ENCODE measurements at places on chromosomes 7 and 10.
A peak's percentile ranks its signal among the peaks of the same experiment; 100 is the strongest.

DNA sequence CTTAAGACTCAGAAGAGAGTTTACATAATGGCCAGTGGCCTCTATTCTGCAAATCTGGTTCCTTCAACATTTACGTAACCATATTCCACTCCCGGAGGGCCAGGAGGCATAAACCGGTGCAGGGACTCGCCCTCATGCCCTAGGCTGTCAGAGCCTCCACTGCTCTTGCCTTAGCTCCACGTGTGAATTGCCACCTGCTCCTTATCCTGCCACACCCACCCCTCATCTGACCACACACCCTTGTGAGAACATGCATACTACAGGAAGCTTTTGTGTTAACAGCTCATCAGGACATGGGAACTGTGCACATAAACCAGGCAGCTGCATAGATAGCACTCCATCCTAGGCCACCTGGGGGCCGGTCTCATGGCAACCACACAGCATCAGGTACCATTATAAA is 146.7 kb upstream of the PFKP start:
- no peak overlapping the region for H3K4me3 ChIP-seq
- H3K36me3 ChIP-seq = no peaks in the 10 kb centered on the region
- H3K4me1 ChIP-seq = no peaks in the 10 kb centered on the region
- no peak for DNase-seq

GRCh38 chr7:47386273-47386835 is 195.6 kb downstream of the TNS3 start:
- H3K4me3 ChIP-seq = no peak overlapping the region
- H3K27ac ChIP-seq = no peak overlapping the region
- peaks cover 13% of the 10 kb centered on the region for H3K27me3 ChIP-seq
- DNase-seq = no peak

DNA sequence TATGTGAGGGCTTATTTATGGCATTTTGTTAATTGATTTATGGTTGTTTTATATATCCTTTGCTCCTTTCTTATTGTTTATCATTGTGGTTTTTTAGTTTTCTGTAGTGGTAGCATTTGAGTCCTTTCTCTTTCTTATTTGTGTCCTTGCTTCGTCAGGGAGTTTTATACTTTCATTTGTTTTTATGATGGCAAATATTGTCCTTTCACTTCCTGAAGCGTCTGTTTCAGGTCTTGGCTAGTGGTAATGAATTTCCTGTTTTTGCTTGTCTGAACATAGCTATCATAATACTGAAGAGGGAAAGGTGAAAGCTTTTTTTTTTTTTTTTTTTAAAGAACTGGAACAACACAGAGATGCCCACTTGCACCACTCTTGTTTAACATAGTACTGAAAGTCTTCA is 228.2 kb downstream of the ATRNL1 start:
- H3K4me1 ChIP-seq = no peaks in the 10 kb centered on the region
- no peaks in the 10 kb centered on the region for H3K27me3 ChIP-seq
- no peaks in the 10 kb centered on the region for H3K36me3 ChIP-seq

- H3K27ac ChIP-seq = peak overlapping the region; percentile 69
- peak overlapping the region; percentile 56 for H3K4me3 ChIP-seq
These were observed 18.9 kb downstream of the SGMS1 start for GRCh38 chr10:50604809-50605208.

DNA sequence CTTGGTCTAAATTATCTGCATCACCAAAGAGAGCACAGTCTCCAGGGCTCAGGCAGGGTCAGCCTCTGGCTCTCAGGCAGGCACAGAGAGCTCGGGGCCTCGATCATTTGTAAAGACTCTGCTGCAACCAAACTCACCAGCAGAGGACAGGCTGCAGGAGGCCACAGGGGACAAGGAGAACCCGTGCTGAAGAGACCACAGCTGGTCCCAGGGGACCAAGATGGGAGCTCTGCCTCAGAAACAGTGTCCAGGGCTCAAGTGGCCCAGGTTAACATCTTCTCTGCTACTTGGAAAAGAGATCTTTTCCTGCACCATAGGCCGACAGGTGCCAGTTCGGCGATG is 543.2 kb downstream of the PTPRN2 start:
- no peaks in the 10 kb centered on the region for H3K36me3 ChIP-seq
- no peaks in the 10 kb centered on the region for H3K4me1 ChIP-seq
- no peak overlapping the region for H3K4me3 ChIP-seq
- no peak for DNase-seq

- H3K36me3 ChIP-seq = no peaks in the 10 kb centered on the region
- no peak overlapping the region for H3K4me3 ChIP-seq
These were observed 25.2 kb upstream of the MKLN1 start for GRCh38 chr7:131302446-131302845.

DNA sequence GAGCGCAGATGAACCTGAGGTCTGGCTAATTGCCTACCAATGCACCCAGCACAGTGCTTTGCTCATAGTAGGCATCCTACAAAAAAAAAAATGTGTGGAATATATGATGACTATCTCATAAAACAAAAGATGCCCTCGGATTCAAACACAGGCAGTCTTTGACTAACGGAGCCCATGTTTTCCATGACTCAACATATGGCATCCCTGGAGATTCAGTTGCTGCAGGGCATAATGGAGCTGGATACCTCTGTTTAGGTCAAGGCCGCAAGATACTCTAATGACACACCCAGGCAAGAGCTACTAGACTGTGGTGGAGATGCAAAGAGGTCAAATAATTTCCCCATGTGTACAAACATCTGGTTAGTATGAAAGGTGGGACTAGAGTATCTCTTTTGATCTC is 16.3 kb downstream of the CUBN start:
- no peak for DNase-seq
- H3K4me1 ChIP-seq = peaks cover 7% of the 10 kb centered on the region
- H3K36me3 ChIP-seq = peaks cover 2% of the 10 kb centered on the region
- H3K27ac ChIP-seq = no peak overlapping the region
- H3K4me3 ChIP-seq = no peak overlapping the region

GRCh38 chr10:131496351-131497052 is 185.0 kb upstream of the TCERG1L start:
- H3K27ac ChIP-seq = no peak overlapping the region
- H3K4me1 ChIP-seq = no peaks in the 10 kb centered on the region
- no peaks in the 10 kb centered on the region for H3K27me3 ChIP-seq
- H3K36me3 ChIP-seq = no peaks in the 10 kb centered on the region
- DNase-seq = no peak
- H3K4me3 ChIP-seq = no peak overlapping the region

DNA sequence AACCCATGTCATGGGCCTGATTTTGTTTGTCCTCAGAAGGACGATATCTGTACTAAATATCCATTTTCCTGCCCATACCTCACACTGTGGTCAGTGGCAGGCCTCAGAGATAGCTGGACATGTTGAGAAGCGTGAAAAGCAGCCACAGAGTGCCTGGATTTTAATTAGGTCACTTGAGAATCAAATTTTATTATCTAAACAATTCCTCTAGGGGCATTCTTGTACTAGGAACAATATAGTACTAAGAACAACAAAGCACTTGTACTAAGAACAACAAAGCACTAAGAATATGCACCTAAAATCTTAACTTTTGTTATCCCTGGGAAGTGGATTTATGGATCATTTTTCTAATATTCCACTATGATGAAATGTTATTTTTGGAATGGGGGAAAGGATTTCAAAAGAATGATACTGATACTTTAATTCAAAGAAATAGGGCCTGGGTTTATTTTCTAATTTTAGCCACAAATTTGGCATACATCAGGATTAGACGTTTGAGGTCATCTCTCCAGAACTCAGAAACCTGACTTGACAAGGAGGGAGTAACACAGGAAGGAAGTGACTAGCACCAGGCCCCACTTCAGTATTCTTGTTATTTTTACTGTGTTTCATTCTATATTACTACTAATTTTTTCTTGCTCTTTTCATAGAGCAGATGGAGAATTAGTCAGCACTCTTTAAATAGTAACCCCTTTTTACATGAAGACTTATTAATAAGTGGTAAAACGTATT is 112.2 kb downstream of the EXOC4 start:
- DNase-seq = no peak
- no peaks in the 10 kb centered on the region for H3K36me3 ChIP-seq
- no peak overlapping the region for H3K4me3 ChIP-seq
- peaks cover 7% of the 10 kb centered on the region for H3K4me1 ChIP-seq
- no peaks in the 10 kb centered on the region for H3K27me3 ChIP-seq

DNA sequence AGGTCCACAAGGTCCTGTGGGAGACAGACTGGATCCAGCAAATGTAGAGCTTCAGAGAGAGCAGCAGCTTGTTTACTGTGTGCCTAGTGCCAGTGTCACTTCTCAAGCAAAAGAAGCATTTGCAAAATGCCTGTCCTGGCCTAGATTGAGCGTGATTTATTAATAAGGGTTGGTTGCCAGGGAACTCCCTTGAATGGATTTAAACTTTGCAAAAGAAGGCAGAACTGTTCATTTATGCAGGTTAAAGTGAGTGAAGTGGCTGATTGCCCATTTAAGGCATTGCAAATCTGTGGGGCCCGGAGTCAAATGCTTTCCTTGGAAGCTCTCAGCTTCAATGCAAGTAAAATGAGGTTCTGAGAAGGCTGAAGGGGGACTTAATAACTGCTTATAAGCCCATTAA is 71.3 kb downstream of the CDHR3 start:
- no peak for DNase-seq
- no peaks in the 10 kb centered on the region for H3K27me3 ChIP-seq
- no peaks in the 10 kb centered on the region for H3K36me3 ChIP-seq
- H3K4me3 ChIP-seq = no peak overlapping the region
- peaks cover 4% of the 10 kb centered on the region for H3K4me1 ChIP-seq
- H3K27ac ChIP-seq = no peak overlapping the region

- peak overlapping the region; percentile 70 for H3K4me3 ChIP-seq
- H3K4me1 ChIP-seq = peaks cover 23% of the 10 kb centered on the region
- H3K27me3 ChIP-seq = no peaks in the 10 kb centered on the region
- H3K36me3 ChIP-seq = peaks cover 24% of the 10 kb centered on the region
- H3K27ac ChIP-seq = peak overlapping the region; percentile 94
These were observed 42.4 kb upstream of the DDC start for GRCh38 chr7:50607524-50608125.

GRCh38 chr10:90977855-90978486 is 57.1 kb upstream of the ANKRD1 start:
- H3K4me1 ChIP-seq = no peaks in the 10 kb centered on the region
- H3K36me3 ChIP-seq = peaks cover 2% of the 10 kb centered on the region
- H3K4me3 ChIP-seq = no peak overlapping the region
- H3K27ac ChIP-seq = no peak overlapping the region

DNA sequence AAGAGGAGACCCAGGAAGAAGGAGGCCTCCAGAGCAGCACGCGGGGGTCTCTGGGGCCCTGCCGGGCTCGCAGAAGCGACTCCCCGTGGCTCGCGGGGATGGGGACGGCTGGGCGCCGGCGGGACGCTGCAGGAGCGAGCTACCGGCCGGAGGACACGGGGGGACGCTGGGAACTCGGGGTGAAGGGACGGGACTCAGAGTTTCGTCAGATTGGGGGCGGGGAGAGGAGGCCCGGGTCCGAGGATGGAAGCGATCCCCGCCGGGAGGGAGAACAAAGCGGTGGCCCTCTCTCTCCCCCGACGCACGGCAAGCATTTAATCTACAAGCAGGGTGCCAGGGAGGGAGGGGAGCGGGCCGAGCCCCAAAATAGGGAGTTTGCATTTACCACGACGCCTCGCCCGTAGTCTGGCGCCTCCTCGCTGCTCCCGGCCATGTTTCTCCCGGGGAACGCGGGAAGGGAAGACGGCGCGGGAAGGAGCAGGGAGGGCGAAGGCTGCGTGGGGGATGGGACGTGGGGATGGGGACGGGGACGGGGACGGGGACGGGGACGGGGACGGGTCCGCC is at the start of gene PRTFDC1:
PRTFDC1 (minus strand) TSS at position 464 of the 564 bp plus-strand sequence; CDS start at position 433, 31 bp downstream.
- peak; percentile 24 for DNase-seq
- peak within 1 kb of the TSS; percentile 57 for H3K27ac ChIP-seq
- no peaks in the 10 kb centered on the region for H3K36me3 ChIP-seq
- H3K27me3 ChIP-seq = no peaks in the 10 kb centered on the region
- peak within 1 kb of the TSS; percentile 88 for H3K4me3 ChIP-seq
- peaks cover 8% of the 10 kb centered on the region for H3K4me1 ChIP-seq

DNA sequence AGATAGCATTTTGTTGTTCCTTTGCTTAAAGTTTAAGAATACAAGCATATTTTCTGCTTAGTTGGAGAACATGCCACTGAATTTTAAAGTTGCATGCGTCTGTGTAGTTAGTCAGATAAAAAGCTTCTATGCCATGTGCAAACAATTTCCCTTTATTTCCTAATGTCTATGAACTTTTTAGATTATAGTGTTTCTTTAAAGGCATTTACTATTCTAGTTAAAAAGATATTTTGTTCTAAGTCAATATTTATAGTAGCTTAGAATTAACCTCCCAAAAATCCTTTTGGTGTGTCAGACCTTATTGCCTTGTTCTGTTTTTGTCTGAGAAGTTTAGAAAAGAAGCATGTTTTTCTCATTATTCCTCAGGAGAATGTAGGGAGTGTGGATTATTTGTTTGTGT is 99.0 kb upstream of the GATA3 start:
- no peak overlapping the region for H3K27ac ChIP-seq
- H3K4me1 ChIP-seq = peaks cover 13% of the 10 kb centered on the region
- H3K4me3 ChIP-seq = no peak overlapping the region
- H3K36me3 ChIP-seq = no peaks in the 10 kb centered on the region
- no peaks in the 10 kb centered on the region for H3K27me3 ChIP-seq

GRCh38 chr7:121138262-121138933 is 149.9 kb downstream of the CPED1 start:
- no peak for DNase-seq
- H3K4me1 ChIP-seq = peaks cover 3% of the 10 kb centered on the region
- no peaks in the 10 kb centered on the region for H3K36me3 ChIP-seq
- peaks cover 11% of the 10 kb centered on the region for H3K27me3 ChIP-seq
- no peak overlapping the region for H3K27ac ChIP-seq

DNA sequence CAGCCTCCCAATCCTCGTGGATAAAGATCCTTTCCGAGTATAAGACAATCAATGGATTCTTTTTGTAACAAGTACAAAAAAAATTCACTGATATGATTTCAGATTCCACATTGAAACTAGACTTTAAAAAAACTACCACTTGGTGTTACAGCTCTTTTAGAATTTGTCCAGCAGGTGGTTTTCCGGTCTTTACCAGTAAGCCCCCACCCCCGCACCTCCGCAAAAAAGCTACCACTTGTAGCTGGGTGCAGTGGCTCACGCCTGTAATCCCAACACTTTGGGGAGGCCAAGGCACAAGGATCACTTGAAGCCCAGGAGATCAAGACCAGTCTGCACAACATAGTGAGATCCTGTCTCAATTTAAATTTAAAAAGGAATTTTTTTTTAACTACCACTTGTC is 19.8 kb downstream of the IGF2BP3 start:
- H3K4me3 ChIP-seq = no peak overlapping the region
- H3K27ac ChIP-seq = no peak overlapping the region
- no peak for DNase-seq

DNA sequence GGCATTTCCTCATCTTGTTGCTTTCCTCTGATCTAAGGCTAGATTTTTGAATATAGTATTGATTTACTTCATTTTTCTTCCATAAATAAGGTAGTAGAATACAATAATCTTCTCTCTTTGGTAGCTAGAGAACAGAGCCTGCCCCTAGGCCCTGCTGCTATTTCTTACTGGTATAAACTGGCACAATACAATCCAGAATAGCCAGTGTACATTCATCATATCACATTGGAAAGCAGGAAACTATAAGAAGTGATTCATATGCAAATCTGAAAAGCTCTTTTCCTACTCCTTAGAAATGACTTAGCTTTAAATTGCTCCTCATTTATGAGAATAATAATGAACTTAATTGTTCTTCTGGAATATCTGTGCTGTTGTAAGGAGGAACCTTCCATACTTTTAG is 100.2 kb downstream of the KCND2 start:
- no peaks in the 10 kb centered on the region for H3K4me1 ChIP-seq
- H3K4me3 ChIP-seq = no peak overlapping the region
- no peaks in the 10 kb centered on the region for H3K36me3 ChIP-seq
- DNase-seq = no peak
